ENCODE measurements at places on chromosomes 7 and 10.

DNA sequence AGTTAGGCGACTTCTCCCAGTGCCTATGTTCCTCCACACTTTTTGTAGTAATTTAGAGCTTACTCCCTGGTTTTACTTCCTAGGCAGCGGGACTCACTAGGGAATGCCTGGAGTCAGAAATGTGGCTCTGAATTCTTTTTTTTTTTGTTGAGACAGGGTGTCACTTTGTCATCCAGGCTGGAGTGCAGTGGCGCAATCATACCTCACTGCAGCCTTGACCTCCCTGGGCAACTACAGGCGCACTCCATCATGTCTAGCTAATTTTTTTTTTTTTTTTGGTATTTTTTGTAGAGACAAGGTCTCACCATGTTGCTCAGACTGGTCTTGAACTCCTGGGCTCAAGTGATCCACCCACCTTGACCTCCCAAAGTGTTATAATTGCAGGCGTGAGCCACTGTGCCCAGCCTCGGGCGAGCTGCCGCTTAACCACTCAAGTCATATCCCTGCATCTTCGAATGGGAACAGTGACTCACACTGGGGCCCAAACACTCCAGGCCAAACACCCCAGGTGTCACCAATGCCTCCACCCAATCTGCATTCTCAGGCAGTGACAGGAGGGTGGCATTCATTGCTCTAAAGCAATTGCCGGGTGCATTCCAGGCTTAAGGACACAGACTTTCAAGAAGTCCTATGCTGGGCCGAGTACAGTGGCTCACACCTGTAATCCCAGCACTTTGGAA, 19.6 kb downstream of the RGS10 start:
- DNase-seq: no peak

GRCh38 chr10:22986771-22987542, 59.1 kb downstream of the ARMC3 start:
- DNase-seq: no peak

GRCh38 chr7:91824201-91824600, 56.3 kb downstream of the MTERF1 start:
- DNase-seq: no peak

- DNase-seq: no peak
Observed at GRCh38 chr7:147240468-147240867, 1123.9 kb downstream of the CNTNAP2 start.

DNA sequence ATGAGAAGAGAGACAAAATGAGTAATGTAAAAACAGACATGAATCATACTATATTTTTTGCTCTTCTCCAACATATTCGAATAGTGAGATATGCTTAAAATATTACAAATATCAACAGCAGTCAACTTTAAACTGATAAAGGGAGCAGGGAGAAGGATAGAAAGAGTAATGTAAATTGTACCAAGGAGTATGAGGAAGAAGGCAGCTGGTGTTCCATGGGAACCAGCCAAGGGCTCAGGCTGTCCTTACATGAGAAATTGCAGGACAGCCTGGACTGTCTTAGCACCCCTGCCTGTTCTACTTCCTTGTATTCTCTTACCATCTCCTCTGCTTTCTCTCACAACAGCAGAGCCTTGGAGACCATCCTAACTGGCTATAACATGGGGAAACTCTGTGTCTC, 128.7 kb downstream of the TSPAN12 start:
- DNase-seq: no peak

GRCh38 chr10:116866987-116867595, 17.8 kb downstream of the ENO4 start:
- no peak for DNase-seq

GRCh38 chr10:96124230-96125141, 5.6 kb upstream of the ZNF518A start:
- DNase-seq: no peak

GRCh38 chr10:126198681-126199080, 189.6 kb downstream of the ADAM12 start:
- no peak for DNase-seq

DNA sequence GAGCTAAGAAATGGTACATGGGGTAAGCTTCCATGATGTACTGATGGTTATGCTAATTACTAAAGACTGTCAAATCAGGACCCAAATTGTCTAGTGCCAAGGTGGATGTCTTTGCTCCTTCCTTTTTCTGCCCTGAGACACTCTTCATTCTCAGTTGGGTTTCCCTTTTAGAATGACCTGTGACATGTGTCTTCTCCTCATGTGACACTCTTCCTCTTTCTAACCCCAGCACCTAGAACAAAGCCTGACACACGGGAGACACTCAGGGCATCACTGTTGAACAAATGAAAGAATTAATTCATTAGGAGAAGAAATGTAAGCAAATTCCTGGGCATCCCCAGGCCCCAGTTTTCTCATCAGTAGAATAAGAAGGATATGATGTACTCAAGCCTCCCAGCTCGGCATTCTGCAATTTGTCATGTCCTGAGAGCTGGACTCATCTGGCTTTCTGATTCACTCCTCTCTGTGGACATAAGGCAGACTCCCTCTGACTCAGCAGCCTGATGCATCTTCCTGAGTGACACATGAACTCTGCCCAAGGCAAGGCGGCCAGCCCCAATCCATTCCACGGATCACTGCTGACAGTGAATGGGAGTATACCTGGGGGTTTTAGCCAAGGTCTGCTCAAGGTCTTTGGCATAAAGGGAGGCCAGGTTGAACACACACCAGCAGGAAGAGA, 473.8 kb downstream of the KCNMA1 start:
- no peak for DNase-seq

- no peak for DNase-seq
Observed at GRCh38 chr7:326273-326672, 36.3 kb downstream of the FOXL3 start.

GRCh38 chr7:140541513-140542227, 62.4 kb upstream of the MKRN1 start:
- DNase-seq: no peak

DNA sequence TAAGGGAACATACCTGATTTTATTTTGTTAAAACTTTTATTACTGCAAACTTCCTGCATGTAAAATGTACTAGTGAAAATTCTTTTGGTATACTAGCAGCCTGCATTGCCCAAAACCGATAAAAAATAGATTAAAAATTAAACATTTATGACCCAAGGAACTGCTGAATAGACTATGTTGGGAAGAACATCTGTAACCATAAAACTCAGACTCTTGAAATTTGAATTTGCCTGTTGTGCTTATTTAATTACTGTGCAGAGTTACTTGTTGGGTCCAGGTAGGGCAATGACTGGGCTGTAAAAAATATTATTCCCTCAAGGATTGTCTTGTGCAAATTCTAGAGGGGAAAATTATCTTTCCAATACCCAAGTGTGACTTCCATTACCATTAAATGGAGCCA, 193.5 kb upstream of the PITRM1 start:
- no peak for DNase-seq

DNA sequence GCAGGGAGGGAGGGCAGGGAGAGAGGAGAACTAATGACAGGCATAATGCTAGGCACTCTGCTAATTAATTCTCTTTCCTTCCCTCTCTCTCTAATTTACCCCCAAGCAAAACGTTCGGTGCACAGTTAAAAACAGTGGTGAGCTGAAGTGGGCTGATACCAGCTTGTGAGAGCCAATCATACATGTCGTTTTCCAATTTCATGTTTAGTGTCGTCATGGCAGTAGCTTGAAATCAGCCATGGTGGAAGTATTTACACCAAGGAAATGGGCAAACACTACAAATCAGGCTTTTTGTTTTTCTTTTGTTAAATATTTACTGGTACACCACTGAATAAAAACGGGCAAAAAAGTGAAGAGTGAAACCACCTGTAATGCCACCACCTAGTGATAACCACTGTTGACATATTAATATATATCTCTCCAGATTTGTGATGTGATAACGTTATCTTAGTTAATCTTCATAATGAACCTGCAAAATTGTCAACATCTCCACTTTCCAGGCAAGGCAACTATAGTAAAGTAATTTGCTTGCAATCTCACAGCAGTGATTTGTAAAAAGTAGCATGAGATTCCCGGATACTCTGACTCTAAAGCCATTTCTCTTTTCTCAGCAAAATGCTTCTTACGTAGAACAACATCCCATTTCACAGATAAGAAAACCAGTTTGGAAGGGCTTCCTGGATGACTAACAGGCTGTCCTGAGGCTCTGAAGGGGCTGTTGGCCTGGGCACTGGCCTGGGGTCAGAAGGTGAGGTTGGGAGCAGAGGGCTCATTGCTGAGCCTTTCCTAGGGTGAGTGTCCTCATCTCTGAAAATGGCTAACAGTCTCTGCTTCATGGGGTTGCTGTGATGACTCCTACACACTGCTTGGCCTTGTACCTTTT, 83.7 kb downstream of the ATXN7L1 start:
- DNase-seq: no peak

GRCh38 chr10:77350711-77351119, 286.9 kb downstream of the KCNMA1 start:
- DNase-seq: no peak

DNA sequence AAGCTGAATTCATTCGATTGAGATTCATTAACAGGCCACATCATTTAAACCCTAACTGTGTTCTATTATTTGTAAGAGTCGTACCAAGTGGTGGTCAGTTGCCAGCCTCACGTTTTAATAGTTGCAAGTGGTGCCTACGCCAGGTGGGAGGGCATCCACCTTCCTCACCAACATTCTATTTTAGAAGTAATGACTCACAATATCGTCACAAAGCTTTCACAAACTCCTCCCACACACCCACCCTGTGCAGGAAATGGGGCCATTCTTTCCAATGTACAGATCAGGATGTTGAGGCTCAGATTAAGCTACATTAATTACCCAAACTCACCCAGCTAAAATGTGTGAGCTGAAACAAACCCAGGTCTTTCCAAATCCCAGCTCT, 77.3 kb upstream of the SAMD8 start:
- DNase-seq: no peak

DNA sequence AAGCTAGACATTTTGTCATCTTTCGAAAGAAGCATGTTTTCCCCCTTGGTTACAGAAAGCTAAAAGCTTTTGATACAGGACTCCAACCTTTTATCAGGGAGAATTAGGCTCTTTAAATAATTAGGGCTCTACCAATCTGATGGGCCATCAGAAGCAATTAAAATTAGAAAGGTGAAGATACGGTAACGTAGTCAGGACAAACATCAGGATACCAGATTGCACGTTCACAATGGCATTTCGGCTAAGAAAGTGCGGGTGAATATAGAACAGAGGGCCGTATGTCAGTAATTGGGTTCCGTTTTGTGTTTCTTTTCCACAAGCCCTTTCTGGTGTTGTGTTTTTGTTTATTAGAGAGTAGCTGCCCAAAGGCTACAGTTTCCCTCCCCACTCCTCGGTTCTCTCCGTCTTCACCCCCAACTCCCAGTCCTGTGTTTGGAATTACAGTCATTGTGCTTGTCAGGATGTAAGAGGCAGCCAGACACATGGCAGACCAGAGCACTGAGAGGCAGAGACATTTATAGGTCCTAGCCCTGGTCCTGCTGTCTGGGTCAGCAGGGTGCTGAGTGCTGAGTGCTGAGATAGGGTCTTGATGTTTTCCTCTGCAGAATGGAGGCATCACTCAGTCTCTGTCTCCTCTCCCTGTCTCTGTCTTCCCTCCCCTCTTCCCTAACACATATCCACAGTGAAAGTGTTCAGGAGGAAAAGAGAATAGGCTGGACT, 5.5 kb downstream of the PFKP start:
- DNase-seq: no peak

- DNase-seq: no peak
Observed at GRCh38 chr7:69256634-69257081, 341.6 kb upstream of the AUTS2 start.

DNA sequence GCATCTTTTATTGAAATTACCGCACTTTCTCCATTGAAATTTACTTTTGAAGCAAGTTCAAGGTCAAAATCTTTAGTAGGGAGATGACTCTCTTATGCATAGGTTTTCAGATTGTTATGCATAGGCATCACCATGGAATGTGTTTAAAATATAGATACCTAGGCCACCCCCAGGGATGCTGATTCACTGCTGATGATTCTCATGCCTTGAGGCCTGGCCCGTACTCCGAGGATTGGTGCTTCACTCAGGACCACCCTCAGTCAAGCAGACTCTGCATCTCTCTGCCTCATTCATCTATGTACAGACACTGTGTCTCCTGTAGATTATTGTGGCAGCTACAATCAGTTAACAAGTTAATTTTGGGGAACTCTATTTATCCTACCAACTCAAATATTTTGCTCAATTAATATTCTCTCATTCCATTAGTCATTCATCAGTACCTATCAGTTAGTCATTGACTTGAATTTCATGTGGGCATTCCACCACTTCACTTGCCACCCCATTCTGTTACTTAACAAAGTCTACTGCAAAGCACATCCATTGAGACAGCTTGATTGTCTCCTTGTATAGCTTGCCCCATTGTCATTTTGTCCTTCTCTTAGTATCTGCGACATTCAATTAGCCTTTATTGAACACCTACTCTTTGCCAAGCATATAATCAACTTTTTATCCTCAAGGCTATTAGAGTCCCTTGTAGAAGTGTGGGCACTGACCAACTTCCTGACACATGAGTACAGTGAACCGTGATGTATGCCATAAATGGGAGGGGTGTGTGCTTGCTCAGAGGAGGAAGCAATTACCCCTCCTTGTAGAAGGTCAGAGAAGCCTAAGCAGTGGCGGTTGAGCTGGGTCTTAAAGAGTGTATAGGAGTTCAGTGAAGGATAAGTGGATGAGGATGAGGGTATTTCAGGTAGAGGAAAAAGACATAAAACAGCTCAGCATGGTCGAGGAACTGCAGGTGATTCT, 255.6 kb upstream of the BMPER start:
- no peak for DNase-seq

GRCh38 chr10:100993986-100994708, 5.5 kb upstream of the LZTS2 start:
- no peak for DNase-seq

GRCh38 chr7:124155432-124156022, 122.7 kb upstream of the TMEM229A start:
- DNase-seq: no peak

DNA sequence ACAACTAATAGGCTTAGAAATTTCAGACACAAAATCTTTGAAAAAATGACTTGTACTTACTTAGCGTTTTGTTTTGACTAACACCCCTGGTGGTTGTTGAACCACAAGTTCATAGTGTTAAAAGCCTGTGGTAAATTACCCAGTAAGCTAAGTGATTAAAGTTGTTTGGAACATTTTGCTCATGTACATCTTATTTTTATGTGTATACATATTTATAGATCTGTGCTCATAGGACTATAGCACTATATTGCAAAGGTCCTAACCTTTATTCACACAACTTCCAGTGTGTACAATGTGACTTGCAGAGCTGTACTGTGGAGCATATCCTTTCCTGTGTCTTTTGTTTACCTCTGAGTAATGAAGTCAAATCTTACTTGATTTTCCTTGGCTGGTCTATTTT, 79.6 kb downstream of the BMPR1A start:
- DNase-seq: no peak

DNA sequence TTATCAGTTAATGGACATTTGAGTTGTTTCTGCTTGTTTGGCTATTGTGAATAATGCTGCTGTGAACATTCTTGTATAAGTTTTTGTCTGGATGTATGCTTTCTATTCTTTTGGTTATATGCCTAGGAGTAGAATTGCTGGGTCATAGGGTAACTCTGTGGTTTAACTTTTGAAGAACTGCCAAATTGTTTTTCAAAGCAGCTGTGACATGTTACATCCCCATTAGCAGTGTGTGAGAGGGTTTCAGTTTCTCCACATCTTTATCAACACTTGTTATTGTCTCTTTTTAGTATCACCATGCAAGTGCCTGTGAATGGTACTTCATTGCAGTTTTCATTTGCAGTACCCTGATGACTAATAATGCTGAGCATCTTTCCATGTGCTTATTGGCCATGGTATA, 2.1 kb upstream of the NDUFB8 start:
- DNase-seq: no peak

- no peak for DNase-seq
Observed at GRCh38 chr10:19164461-19164860, 115.9 kb downstream of the MALRD1 start.

All from activated CD8-positive, alpha-beta memory T cell treated with anti-CD3 and anti-CD28 coated beads for 4 hours (primary cell).